ENCODE measurements at places on chromosomes 1 and 21.

DNA sequence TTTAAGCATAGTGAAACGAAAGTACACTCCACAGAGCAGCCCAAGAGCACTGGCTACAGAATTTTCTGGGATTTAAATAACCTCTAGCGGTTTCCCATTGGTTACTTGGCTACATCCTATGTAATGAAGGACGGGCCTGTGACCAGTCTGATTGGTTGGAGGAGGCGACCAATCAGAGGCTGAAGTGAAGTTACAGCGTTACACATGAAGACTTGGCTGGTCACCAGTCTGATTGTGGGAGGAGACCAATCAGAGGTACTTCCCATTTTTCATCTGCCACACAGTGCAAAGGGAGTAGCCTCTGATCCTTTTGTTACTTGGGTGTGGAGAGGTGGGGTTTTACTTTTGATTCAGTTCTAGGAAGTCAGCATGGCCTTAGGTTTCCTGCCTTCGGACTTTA, 142.7 kb upstream of the SERTAD4 start:
- no peak for DNase-seq

DNA sequence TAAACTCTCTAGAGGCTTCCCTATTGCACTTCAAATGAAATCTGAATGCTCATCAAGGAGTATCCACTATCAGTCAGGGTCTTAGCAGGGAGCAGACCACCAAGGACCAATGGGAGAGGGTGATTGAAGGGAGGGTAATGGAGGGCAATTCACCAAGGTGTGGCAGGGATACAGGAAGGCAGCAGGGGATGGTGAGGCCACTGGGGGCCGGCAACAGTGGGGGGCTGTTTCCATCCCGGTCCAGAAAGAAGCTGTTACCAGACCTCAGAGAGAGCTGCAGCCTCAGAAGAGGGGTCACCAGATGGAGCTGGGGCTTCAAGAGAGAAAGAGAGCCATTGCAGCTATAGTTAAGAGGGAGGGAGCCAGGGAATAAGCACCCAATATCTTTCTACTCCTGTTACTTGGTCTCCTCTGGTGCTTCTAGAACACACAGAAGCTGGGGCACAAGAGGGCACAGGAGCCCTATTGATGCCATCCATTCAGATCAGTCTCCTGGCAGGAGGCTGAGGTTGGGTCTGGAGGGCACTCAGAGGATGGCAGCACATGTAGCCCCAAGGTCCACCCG, 417.6 kb downstream of the PTPRU start:
- DNase-seq: no peak

GRCh38 chr21:46046471-46046870, 51.4 kb upstream of the COL6A2 start:
- DNase-seq: peak; percentile 62

DNA sequence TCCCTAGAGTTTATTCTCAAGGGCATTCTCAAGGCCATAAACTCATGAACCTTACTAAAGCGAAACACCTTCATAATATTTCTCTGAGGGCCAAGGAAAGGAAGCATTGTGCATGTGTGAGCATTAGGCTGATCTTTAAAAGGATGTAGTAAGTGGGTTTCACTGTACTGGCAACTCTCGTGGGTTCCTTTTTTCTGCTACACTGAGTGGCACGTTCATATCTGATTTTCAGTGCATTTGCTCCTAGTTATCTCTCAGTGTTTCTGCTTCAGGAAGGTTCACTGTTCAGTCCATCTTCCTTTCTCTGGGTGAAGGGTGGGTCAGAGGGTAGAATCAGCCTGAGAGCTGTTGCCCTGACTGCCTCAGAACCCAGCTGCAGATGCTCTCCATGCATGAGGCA, 192.8 kb upstream of the ADGRL2 start:
- DNase-seq: no peak

GRCh38 chr1:160821627-160822026, 25.7 kb downstream of the LY9 start:
- no peak for DNase-seq

DNA sequence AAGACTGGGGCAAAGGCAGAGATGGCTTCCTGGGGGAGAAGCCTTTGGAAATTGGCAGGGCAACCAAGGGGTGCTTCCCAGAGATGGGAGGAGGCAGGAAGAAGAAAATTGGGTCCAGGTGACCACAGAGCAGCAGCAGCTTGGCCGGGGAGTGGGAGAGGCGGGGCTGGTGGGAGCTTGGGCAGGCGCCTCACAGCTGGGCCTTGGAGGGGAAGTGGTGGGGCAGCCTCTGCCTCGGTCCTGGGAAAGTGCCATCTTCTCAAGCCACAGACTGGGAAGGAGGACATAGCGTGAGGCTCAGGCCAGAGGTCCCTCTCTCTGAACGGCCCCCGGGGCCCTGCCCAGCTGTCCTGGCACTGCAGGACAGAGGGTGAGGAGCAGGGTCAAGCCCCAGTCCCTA, 24.0 kb upstream of the WASF2 start:
- DNase-seq: no peak

- DNase-seq: no peak
These were observed 149.9 kb downstream of the SYF2 start for GRCh38 chr1:25082216-25082899.

Measured in cardiac septum (tissue), 1 donor.